Fibroblast of skin of abdomen (primary cell): ENCODE measurements at places on chromosomes 1 and 21.

DNA sequence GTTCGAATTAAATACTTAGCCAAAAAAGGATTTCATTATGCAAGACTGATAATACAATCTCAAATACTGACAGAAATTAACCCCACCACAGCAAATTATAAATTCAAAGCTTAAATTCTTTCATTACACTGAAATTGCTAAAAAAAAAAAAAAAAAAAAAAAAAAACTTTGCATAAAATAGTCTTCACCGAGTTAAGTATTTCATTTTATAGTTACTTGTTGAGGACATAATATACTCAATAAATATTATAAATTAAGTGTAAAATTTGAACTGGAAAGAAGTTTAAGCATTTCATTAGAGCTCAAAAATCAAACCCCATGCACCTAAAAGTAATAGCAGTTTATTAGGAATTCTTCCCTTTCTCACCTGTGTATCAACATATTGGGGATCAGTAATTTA is 1.9 kb upstream of the PSMG1 start:
- no peak for DNase-seq

- no peak for DNase-seq
These were observed 415.6 kb upstream of the KAZN start for GRCh38 chr1:14182856-14183255.

DNA sequence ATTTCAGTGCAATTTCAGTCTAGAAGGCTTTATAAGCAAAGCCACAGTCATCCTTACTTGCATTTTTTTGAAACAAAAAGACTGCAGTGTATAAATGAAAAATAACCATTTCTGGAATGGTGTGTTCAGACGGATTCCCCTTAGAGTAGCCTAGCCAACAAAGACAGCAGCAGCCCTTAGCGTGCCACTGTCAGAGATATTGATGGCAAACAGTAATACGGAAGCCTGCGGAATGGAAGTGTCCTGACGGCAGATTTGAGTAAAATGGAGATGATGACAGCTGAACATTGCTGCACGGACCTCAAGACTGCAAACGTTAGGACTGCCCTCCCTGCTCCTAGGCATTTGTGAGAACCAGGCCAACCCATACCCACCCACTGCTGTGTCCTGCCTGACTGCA is 54.7 kb downstream of the PDE9A start:
- DNase-seq: no peak

GRCh38 chr1:49397086-49397485 is 620.4 kb upstream of the BEND5 start:
- no peak for DNase-seq

GRCh38 chr21:15430577-15430976 is 299.2 kb upstream of the USP25 start:
- peak; percentile 35 for DNase-seq

DNA sequence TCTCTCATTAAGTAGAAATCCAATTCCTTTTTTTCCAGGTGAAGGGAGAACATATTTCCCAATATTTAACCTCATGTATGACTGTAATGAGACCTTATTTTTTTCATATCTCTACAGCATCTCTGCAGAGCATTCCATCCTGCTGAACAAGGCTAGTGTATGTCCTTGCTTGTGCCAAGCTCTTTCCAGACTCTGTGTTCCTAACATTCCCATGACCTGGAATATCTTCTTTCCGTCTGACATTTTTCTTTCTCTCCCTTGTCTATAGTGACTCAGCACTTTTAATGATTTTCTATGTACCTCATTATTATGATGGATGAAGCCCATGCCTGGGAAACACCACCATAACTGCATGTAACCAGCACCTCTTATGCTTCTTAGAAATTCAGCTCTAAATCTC is 278.3 kb upstream of the NRIP1 start:
- peak; percentile 69 for DNase-seq

DNA sequence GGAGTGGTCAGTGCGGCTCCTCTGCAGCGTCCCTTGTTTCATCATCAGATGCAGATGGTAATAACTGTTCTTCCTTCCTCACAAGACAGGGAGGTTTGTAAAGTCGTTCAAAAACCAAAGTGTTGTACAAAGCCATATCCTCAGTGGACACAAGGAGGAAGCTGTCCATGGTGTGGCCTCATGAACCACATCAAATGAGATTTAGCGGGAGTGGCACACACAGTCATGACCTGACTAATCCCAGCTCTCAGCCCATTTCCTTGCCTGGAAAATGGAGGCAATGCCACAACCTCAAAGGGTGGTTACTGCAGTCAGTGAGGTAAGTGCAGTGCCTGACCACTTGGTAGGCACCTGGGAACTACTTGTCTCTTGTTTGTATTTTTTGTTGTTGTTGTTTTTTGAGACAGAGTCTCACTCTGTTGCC is 13.4 kb downstream of the ENTREP3 start:
- DNase-seq: no peak

DNA sequence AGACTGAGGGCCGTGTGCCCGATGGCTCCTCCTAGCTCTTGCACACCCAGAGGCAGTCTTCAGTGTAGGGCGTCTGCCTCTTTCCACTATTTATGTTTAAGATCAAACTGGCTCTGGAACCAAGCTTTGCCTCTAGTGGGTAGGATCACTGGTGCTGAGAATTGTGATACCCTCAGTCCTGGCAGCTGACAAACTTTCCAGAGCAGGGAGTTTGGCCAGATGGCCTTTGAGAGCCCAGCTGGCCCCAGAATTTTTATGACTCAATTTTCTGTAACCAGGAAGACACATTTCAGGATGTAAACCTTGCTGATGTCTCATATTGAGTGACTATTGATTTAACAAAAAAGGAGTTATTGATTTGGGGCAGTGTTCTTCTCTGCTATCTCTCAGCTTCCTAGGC is 6.7 kb downstream of the COQ8A start:
- no peak for DNase-seq

DNA sequence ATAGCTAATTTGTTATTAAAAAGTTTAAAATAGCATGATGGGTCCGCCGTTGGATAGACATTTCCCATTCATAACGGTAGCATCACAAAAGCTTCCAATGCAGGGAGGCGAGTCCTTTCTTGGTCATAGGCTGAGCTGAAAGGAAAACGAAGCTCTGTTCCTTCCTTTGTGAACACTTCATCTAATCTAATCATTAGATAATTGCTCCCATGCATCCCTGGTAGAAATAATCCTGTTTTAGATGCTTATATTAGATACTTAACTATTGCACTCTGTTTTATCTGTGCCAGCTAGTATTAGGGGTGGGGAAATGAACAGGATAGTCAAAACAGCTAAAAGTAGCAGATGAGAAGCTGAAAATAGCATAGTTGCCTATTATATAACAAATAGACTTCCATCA is 215.0 kb downstream of the SLC35F3 start:
- DNase-seq: no peak
